ENCODE measurements at places on chromosomes 1 and 21.

GRCh38 chr1:165173818-165174217 lies 182.7 kb downstream of the LMX1A start:
- no peak for DNase-seq

GRCh38 chr1:84851839-84852238 lies 41.2 kb downstream of the LPAR3 start:
- no peak for DNase-seq

DNA sequence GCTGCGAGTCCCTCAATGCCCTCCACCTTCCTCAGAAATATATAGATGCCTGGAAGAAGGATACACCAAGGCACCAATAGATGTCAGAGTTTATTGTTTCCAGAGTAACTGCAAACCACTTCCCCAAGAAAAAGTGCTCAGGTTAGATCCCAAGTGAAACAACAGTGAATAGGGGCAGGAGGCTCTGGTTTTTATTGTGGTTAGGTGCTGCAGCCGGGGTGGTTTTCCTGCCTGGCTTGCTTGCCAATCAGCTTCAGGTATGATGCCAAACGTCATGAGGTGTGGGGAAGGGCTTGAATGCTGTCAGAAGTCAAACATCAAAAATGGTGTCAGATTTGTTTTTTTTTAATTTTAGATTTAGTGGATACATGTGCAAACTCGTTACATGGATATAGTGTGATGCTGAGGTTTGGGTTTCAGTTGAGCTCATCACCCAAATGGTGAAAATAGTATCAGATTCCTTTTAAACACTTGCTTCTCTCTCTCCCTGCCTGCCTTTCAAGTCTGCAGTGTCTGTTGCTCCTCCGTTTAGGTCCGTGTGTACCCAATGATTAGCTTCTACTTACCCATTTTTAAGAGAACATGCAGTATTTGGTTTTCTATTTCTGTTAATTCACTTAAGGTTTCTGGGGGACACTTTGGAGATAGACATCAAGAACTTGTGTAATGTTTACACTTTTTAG lies 1317.0 kb downstream of the MRPL39 start:
- no peak for DNase-seq

DNA sequence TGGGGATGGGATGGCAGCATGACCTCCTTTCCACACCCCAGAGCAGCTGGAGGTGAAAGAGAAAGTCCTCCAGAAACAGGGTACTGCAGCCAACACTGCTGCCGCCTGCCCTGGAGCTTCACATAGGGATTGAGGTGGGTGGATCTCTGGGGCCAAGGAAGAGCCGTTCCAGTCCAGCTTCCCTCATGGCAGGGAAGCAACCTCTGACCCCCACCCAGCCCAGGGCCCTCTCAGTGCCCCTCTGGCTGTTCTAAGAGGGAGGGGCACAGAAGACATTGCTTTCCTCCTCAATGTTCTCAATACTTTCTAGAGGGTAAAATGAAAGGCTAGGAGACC lies 5.7 kb downstream of the KIF21B start:
- DNase-seq, result no peak

Data from dorsolateral prefrontal cortex (tissue), 122 donors.